ENCODE measurements at places on chromosomes 16 and 17.

- DNase-seq: peak; percentile 95
Observed at GRCh38 chr17:36703860-36704266, 102.5 kb downstream of the MRM1 start.

DNA sequence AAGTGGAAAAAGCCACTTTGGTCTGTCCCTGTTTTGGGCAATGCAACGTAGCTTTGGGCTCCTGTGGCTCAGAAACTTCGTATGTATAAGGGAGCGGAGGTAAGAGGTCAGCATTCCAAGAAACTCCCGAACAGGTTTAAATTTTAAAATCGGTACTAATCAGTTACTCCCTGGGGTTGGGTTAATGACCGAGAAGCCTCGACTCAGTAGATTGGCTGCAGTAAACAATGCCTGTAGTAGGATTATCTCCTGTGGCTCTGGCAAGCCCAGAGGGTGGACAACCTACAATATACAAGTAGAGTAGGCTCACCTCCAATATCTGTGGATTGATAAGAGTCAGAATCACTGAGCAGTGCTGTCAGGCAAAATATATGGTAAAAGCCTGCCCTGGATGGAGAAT lies 1.6 kb upstream of the GNA13 start:
- no peak for DNase-seq

DNA sequence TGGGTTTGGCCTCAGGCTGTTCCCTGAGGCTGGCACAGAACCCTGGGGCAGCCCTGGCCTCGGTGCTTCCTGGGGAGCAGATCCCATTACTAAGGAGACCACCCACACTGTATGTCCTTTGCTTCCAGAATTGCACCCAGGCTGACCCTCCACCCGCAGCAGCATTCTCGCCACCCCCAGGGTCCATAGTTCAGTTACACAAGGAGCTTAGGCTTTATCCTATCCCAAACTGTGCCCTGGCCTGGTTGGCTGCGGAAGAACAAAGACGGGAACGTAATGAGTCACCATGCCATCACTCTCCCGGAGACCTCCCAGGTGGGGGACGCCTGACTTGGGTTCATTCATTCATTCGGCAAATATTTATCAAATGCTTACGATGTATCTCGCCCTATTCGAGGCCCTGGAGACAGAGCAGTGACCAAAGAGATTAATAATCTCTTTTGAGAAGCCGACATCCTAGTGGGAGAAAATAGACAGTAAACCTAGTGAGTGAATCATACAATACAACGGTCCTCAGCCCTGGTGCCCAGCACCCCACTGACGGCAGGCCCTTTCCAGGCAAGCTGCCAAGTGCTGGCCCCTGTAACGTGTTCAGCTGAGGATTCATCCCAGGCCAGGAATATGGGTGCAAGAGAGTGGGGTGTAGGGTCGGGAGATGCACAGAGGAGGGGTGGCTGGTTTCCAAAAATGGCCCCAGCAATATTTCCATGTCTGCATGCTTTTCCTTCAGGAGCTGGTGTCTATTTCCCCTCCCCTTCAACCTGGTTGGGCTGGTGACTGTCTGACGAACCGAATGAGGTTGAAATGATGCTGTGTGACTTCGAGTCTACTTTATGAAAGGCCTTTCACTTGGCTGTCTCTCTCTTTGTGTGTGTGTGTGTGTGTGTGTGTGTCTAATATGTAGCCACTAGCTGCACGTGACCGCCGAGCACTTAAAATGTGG lies 134.2 kb downstream of the MGAT5B start:
- DNase-seq: peak; percentile 83

DNA sequence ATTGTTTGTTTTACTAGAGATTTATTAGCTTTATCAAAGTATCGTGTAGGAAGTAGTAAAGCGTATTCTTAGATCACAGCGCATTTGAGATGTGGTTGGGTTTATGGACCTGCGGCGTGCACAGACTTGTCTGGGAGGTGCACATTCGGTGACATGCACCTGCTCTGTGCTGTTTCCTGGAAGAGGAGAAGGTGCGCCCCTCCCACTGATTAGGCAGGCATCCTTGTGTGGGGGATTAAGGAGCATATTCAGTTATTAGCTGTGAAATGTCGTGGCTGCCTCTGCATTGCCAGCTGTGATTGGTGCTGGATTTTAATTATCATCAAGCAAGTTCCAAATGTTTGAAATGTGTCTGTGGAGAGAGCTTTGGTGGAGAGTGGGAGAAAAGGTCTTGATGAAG lies 903.8 kb upstream of the RBFOX1 start:
- no peak for DNase-seq

GRCh38 chr16:66932076-66932475 lies 2.1 kb downstream of the CIAO2B start:
- no peak for DNase-seq

- no peak for DNase-seq
Observed at GRCh38 chr16:88339930-88340754, 42.6 kb upstream of the ZNF469 start.

- DNase-seq: no peak
Observed at GRCh38 chr17:41863074-41863848, 2.0 kb downstream of the KLHL11 start.

DNA sequence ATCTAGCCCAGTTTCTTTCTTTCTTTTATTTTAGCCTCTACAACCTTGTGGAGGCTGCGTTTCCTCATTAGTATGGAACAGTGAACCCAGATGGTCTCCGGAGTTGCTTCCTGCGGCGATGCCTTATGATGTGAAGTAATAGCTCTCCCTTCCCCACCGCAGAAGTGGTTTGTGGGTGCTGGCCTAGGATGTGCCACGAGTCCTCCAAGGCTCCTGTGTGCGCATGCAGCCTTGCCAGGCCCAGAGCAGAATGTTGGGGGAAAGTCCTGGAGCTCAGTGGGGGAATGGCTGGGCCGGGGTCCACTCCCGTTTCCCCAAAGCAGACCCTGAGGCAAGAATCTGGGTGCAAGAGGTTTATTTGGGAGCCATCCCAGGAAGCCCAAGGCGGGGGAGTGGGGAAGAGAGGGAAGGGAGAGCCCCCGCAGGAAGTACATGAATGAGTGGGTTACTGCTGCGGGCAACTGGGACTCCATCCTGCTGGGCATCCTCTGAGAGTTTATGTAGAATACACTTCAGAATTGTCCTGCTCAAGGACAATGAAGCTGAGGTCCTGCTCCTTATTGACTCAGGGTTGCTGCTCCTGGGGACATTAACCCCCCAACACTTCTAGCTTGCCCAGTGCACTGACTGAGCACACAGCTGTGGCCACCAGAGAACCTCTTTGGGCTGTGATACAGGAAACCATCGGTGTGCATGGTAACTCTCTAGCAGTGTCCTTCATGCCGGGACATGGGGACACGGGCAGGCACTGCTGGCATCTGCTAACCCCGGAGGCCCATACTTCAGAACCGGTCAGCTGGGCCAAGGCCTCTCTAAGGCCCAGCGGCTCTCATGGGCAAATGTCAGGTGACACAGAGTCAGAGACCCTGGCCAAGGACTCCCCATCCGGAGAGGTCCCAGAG lies 3.7 kb upstream of the HCRT start:
- peak; percentile 43 for DNase-seq

- no peak for DNase-seq
Observed at GRCh38 chr17:68389041-68389440, 68.3 kb downstream of the WIPI1 start.

All from ecto neural progenitor cell (in vitro differentiated cells).